NT2/D1 (cell line): ENCODE measurements at places on chromosomes 1 and 21.

DNA sequence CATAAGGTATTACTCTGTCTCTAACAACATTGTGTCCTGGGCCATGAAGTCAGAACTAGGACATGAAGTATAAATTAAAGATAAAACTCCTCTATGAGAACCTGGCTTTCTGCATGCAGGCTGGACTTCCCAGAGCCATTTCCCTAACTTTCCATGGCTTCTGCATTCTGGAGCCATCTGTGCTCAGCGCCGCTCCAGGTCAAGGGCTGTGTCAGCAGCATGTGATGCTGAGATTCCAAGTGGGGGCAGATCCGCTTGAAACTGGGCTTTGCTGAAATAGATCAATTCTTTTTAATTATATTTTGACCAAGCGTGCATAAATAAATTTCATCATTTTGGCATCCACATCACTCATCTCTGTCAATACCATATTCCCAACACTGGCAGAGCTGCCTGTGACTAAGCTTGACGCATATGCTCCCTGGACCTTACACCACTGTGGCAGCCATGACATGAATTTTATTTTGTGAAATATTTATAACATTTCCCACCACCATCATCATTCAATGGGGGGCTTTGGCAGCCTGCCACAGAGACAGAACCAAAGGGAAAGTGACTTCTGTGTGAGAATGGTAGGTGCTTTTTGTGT is 110.4 kb upstream of the KCNK1 start:
- no peak for DNase-seq

DNA sequence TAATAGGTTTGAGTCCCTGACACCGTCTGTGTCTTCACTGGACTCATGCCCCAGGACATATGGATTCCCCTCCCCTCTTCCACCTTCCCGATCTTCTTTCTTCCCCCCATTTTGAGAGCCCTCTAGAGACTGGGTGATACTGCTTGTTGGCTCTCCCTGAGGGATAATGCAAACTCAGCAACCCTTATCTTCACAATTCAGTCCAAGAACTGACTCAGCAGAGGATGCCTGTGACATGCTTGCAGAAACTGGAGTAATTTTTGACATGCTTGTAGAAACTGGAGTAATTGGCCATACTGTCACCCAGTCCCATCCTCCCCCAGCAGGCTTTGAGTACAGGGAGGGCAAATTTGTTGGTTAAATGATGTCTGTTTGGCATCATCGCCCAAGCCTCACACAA is 127.6 kb upstream of the CTTNBP2NL start:
- no peak for DNase-seq

- no peak for DNase-seq
These were observed 31.8 kb downstream of the ADGRL2 start for GRCh38 chr1:81832573-81832972.

DNA sequence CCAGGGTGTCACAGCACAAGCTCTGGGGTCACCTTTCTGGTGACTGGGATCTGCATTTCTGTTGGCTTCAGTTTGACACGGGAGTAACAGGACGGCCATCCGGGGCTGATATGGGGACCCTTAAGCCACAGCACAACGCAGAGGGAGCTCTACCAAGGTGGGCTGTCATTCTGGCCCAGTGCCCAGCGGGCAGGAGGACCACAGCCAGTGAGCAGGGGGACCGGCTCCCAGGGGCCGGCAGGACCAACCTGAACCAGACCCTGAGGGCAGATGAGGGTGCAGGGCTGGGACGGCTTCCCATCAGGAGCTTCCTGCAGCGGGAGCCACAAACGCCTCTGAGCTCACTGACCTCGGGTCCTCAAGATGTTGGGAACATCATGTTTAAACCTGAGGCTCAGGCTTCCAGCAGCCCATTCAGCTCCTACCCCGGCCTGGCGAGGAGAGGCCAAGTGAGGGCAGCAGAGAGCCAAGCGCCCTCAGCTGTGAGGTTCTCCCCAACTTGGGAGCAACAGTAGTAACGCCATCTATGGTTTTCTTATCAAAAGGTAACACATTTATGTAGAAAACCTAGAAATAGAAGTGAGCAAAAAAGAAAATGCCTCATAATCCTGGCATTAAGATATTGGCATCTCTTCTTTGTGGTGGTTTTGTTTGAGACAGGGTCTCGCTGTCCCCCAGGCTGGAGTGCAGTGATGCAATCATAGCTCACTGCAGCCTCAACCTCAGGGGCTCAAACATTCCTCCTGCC is 26.8 kb downstream of the TMEM201 start:
- DNase-seq = peak; percentile 18

DNA sequence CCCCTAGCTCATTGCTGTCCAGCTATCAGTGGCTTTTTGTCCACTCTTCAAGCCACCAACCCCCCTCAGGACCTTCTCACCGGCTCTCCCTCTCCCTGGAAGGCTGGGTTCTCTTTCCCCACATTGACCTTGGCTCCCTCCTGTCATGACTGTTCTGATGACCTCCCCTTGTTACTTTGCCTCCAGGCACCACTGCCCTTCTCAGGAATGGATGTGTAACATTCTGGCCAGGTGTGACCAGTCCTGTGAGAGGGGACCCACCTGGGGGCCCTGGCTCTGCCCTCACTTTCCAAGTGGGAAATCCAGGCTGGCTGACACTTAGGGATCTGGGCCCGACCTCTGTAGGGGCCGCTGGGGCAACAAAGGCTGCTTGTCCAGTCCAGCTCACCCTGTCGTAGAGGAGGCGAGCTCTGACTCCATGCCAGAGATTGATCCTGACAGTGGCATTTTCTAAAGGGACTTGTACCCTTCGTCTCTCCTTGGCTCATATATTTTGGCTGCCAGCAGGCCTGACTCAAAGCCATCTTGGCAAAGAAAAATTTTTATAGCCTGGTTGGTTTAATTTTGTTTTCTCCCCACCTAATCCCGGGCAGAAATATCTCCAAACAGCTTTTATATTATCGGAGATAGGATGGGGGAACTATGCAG is 37.9 kb upstream of the USP24 start:
- no peak for DNase-seq

DNA sequence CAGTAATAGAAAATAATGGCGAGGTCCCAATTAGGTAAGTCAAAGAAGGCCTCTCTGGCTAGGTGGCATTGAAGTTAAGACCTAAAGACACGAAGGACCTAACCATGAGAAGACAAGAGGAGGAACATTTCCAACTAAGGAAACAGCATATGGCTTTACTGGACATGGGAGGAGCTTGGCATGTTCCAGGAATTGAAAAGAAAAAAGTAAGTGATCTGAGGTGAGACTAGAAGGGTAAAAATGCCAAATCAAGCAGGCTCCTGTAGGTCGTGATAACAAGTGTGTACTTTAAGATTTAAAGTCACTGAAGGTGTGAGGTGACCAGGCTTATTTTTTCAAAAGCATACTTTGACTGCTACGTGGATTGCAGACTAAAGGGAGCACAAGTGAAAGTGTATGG is 13.4 kb upstream of the CLCC1 start:
- no peak for DNase-seq
